Lung (tissue), 17 donors: ENCODE measurements at places on chromosomes 11 and 22. TPM values are rescaled to one million over a fixed set of nuclear protein-coding genes. Genes with fewer than 3 reads are reported as not detected.

GRCh38 chr22:45502215-45503049, at the start of gene FBLN1:
Gene FBLN1, plus strand, starts transcription at chr22:45502883. Its CDS starts 103 bp downstream, at chr22:45502986.
- peak; percentile 81 for DNase-seq

GRCh38 chr11:69964247-69964643, 113.9 kb upstream of the ANO1 start:
- no peak for DNase-seq

- no peak for DNase-seq
Measured at GRCh38 chr11:11217929-11218628, 135.0 kb downstream of the CSNK2A3 start.

GRCh38 chr11:93279851-93280347, 50.6 kb upstream of the DEUP1 start:
- DNase-seq = no peak

GRCh38 chr11:2849994-2850770, 35.4 kb downstream of the CDKN1C start:
- DNase-seq = peak; percentile 34

- DNase-seq = no peak
Measured at GRCh38 chr11:32874132-32874531, 18.5 kb upstream of the QSER1 start.

DNA sequence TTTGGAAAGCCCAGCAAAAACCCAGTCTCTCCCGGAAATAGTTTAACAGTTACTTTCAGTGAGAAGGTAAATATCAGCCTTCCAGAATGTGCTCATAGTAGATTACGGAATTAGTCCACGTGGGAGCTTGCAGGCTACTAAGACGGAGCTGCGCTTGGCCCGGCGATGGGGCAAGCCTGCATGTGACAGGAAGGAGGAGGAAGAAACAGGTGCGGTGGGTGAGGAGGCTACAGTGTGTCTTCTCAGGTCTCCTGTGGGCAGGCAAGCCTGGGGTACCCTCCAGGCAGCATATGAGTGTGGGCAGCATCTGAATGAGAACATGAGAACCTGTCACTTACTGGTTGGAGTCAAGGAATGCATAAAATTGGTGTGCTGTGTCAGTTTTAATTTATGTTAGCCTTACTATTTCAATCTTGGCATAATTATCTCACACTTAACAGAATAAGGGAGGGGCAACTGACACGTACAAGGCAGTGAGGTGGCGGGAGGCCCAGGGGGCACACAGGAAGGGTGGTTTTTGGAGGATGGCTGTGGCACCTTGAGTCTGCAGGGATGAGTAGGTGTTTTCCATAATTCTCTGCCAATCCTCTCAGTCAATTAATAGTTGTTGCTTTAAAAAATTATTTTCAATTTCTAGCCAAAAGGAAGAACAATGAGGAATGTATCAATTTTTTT, 35.7 kb downstream of the CLMP start:
- DNase-seq = no peak

DNA sequence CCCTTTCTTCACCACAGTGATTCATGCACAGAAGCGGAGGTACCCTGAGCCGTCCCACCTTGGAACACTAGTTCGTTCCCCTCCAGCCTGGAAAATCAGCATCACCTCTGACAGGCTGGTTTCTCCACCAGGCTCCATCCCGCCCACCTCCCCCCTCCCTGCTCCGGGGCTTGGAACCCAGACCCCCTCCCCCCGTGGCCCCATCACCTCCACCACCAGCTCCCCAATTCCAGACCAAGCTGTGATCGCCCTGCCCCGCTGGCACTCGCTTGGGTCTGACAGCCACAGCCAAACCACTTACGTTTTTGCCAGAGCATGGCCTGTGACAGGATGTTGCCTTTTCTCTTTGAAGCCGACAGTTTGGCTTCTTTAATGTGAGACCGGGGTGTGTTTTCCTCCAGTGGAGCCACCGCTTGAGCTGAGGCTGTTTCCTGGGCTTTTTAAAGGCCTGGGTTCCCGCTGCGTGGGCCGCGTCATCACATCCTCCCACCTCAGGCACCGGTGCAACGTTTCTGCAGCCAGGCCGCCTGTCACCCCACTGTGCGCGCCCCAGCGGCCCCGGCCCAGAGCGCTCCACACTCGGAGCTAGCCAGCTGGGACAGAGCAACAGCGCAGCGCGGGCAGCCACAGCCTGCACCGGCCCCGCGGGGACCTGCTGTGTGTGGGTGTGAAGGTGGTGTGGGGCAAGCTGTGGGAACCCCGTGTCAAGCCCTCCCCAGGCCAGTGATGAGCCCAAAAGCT, at the start of gene POU2AF1:
Gene POU2AF1, minus strand, starts transcription at position 415 of the 741 bp plus-strand sequence. Its CDS starts 98 bp downstream, at position 317.
- DNase-seq = peak; percentile 22

- DNase-seq = no peak
Measured at GRCh38 chr11:5277807-5278382, 8.2 kb upstream of the HBE1 start.

DNA sequence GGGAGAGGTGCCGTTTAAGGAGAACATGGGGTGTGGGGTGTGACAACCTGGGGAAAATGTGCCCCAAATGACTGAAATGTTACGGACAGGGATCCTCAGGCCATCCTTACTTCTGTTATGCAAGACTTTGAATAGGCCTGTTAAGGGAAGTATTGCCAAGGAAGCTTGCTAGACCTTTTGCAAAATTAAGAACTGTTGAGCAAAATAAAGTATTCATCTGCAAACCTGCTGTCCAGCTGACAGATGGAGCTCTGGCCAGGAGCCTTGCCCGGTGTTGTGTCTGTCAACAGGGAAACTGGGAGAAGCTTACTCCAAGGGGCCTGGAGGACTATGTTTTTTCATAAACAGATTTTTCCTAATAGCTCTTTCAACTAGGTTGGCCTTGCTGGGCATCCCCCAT, 48.0 kb downstream of the FAT3 start:
- DNase-seq = no peak

- no peak for DNase-seq
Measured at GRCh38 chr11:11514246-11514645, 107.6 kb downstream of the GALNT18 start.

DNA sequence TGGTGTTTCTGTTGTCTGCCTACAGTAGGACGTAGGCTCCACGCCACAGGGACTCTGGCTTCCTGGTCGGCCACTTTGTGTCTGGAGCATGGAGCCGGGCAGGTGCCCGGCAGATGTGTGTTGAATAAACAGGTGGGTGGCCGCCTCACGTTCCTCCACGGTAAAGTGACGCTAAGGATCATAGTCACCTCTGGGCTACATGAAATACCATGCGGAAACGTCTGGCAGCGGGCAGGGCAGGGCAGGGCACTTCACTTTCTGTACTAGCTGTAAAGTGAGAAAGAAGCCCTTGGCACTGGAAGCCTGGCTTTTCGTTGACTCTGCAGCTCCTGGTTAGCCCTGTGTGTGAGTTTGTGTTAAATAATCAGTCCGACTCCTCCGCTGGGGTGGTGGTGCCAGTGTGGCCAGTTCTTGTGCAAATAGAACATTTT, 52.4 kb downstream of the MCM5 start:
- peak; percentile 80 for DNase-seq

GRCh38 chr11:61266602-61267001, 25.6 kb downstream of the PGA5 start:
- DNase-seq = no peak

The VWCE gene
- total RNA-seq = 1.2 TPM

The DEFB131B gene
- total RNA-seq = not detected

The PCSK7 gene
- 82.5 TPM for total RNA-seq

The DGAT2 gene
- 11.1 TPM for total RNA-seq

The SLC25A22 gene
- total RNA-seq = 10.6 TPM

The APOA1 gene
- 1.2 TPM for total RNA-seq

The STK33 gene
- 36.5 TPM for total RNA-seq
